Non-pigmented ciliary epithelial cell (primary cell): ENCODE measurements at places on chromosomes 12 and 14.
A peak's percentile ranks its signal among the peaks of the same experiment; 100 is the strongest.

- DNase-seq: no peak
These were observed 8.4 kb downstream of the RNU4-2 start for GRCh38 chr12:120283318-120283717.

- DNase-seq: no peak
These were observed 204.1 kb downstream of the BCL11B start for GRCh38 chr14:99067927-99068326.

DNA sequence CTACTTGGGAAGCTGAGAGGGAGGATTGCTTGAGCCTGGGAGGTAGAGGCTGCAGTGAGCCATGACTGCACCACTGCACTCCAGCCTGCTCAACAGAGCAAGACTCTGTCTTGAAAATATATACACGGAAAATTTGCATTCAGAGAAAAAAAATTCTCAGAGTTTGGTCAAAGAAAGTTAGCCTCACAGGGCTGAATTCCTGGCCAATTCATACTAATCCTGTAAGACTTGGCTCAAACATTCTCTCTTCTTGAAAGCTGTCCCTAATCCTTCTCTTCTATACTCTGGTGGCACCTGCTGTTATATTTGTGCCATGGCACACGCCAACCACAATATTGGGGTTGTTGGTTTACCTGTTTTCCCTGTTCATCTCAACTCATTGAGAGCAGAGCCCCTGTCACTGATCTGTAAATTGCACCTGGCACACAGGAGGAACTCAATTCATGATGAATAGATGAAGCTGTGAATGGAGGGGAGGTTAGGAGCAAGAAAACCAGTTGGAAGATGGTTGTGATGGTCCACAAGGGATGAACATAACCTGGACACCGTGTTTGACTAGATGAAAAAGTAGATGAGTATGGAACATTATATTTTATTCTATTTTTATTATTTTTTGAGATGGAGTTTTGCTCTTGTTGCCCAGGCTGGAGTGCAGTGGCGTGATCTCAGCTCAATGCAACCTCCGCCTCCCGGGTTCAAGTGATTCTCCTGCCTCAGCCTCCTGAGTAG is 36.8 kb upstream of the SPTSSA start:
- DNase-seq: no peak

- no peak for DNase-seq
These were observed 79.8 kb downstream of the SRRM4 start for GRCh38 chr12:119060847-119061796.

- DNase-seq: no peak
These were observed 97.7 kb upstream of the RGS6 start for GRCh38 chr14:71834284-71835204.

- DNase-seq: no peak
These were observed 7.5 kb downstream of the RNF212B start for GRCh38 chr14:23245282-23245681.

- peak; percentile 78 for DNase-seq
These were observed 16.0 kb upstream of the SLC38A2 start for GRCh38 chr12:46388427-46389021.

GRCh38 chr12:115444346-115444745 is 760.4 kb upstream of the TBX3 start:
- DNase-seq: no peak

- no peak for DNase-seq
These were observed 1.2 kb upstream of the TRIM9 start for GRCh38 chr14:51095854-51096823.

DNA sequence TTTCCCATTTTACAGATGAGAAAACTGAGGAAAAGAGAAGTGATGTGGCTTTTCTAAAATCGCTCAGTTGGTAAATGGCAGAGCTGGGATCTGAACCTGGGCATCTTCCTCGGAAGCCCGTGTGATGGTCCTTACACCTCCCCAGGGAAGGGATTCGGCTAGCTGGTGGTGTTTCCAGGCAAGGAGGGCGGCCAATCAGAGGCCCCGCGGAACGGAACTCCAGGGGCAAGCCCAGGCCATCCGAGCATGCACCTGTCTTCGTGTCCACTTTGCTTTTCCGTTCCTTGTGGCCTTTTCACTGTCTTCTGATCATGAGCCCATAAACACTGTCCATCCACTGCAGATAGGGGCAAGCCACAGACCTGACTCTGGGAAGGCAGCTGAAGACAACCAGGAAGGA is 114.8 kb upstream of the TMEM132D start:
- DNase-seq: no peak

- no peak for DNase-seq
These were observed 22.1 kb downstream of the SAMD4A start for GRCh38 chr14:54589076-54589475.

DNA sequence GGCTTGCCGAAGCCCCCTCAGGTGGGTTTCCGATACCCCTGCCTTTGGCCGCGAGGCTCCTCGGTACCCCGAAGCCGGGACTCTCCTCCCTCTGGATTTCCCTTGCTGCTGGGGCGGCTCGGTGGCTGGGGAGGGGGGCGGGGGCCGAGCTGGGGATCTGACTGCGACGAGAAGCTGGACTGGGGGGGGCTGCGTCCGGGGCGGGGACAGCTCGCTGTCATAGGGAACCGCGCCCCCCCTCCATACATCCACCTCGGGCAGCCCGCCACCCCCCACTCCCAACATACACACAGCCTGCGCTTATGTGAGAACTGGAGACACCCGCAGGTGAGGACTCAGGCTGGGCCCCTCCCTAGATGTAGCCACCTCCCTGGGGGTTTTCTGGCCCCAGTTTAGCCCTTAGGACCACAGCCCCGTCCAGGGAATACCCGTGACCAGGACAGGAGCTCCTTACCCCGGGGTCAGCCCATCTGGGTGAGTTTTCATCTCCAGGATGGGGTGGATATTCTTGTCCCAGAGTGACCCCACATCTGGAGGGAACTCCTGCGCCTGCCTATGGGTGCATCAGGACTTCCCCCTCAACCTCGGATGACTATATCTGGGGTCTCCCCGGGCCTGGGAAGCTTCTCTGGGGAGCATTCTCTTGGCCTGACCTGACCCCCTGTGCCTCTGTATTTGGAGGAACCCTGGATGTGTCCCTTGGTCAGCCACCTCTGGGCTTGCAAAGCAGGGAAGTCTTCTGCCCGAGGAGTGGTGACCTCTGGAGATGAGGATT is 687 bp downstream of the ASIC1 start:
- no peak for DNase-seq

DNA sequence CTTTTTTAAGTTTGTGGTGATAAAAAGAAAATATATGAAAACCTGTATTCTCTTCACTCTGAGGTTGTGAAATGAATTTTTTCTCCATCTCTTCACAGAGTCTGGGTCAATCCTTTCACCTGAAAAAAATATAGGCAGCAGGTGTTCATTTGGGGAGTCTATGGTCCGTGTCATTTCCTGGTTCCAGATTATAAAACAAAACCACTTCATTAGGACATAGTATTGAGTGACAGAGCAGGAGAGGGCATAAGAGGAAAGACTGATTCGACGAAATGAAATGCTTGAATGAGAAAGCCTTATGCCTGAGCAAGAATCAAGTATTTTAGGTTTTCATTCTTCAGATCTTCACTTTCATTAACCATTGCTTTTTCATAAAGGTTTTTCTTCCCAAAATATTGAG is 51.8 kb upstream of the NUAK1 start:
- DNase-seq: no peak

DNA sequence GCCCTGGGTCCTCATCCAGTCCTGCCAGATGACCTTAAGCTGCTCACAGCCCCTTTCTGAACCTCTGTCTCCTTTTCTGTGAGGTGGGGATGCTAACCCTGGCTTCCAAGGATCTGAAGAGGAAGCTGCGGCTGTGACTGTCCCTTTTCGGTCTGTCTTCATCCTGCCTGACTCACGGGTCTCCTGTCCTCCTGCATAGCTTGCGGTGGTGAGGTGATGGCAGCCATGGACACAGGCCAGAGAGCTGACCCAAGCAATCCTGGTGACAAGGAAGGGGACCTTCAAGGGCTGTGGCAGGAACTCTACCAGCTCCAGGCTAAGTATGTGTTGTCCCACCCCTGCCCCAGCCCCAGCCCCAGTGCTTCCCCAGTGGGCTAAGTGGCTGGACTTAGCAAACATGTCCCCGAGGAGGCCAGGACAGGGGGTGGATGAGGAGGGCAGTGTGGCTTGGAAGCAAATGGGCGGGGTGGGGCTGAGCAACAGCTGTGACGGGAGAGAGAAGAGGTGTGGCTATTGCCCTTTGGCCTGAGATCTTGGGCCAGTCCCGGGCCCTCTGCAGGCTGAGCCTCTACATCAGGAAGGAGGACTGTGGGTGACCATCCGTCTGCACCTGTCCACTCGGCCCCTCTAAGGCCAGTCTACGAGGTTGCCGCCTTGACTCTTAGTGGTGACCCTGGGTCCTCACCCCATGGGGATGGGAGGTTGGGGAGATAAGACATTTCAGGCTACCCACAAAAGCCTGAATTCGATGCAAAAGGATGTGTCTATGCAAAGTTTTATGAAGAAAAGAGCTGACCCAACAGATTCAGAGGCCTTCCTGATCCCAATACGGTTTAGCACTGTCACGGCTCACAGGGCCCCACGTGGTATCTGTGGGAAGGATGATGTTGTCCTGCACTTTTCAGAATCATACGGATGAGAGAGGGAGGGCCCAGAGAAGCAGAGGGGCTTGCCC is 1.1 kb downstream of the CCDC197 start:
- DNase-seq: no peak

DNA sequence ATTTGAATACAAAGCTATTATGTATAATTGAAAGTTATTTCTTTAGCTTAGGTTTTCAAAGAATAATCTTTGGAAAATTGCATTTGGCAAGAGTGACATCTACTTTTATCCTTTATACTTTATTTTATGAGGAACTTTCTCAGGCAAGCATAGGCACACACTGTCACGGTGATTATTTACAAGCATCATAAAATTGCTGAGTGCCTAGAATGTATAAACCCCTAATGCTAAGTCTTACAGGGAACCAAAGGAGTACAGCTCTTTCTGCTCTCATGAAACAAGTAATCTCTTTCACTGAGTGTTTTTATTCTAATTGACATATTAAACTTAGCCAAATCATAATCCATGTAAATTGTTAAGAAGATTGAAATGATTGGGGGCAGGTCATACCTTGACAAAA is 154.9 kb downstream of the FSCB start:
- no peak for DNase-seq

DNA sequence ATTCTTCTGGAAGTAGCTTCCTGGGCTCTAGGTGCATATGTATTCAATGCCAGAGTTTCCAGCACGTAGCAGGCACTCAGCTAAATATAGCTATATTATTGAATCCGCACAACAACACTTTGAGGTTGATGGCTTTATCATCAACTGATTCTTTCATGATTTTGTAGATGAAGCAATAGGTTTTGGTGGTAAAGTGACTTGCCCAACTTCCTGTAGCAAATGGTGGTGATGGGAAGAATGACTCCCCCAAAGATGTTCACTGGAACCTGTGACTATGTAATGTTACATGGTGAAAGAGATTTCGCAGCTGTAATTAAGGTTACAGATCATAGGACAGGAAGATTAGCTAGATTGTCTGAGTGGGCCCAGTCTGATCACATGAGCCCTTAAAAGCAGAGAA is 3.2 kb downstream of the TDRD9 start:
- DNase-seq: no peak

GRCh38 chr14:60353420-60353819 is 104.4 kb downstream of the PPM1A start:
- DNase-seq: no peak

GRCh38 chr14:77804592-77804991 is 4.7 kb downstream of the ADCK1 start:
- DNase-seq: no peak

- no peak for DNase-seq
These were observed 183.8 kb downstream of the CCDC59 start for GRCh38 chr12:82174383-82174782.

- DNase-seq: no peak
These were observed 2.6 kb downstream of the IFI27L2 start for GRCh38 chr14:94126800-94127199.

DNA sequence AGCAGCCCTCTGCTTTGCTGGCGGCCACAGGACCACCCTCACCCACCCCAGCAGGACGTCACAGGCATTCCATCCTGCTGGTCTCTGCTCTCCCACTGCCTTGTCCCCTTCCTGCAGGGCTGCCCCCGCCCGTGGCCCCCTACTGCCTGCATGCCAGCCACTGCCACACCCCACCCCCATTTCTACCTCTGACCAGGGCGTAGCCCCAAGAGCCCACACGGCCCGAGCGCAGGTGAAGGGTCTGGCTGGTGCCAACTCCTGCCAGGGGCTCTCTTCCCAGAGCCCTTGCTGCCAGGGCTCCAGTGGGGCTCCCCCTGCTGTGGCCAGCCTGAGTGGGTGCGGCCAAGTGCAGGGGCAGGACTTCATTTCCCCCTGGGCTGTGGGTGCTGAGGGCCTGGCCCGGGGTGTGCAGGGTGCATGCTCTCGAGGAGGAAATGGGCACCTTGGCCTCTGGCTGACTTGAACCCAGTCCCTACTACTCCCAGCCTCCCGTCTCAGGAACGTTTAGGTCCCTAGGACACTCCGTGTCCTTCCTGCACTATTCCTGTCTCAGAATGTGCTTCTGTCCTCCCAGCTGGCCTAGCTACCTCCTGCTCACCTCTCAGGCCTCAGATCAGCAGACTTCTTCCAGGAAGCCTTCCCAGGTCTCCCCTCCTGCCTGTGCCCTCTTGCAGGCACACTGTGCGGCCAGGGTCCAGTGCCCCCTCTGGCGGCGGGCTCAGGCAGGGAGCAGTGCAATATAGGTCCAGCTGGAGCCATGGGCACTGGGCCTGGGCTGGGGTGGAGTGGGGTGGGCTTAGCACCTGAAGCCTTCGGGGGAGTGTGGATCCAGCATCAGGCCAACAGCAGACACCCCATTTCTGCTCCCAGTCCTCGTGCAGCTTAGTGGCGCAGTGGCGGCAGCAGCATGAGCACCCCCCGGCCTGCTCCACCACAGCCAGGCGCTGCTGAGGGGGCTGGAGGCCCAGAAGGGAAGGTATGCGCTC is 1.4 kb downstream of the LBHD2 start:
- DNase-seq: no peak

- peak; percentile 13 for DNase-seq
These were observed 12.8 kb downstream of the DIP2B start for GRCh38 chr12:50517421-50518048.

- DNase-seq: no peak
These were observed at the start of gene PTPRO for GRCh38 chr12:15322164-15323061. Gene PTPRO (plus strand): TSS chr12:15322508.

- no peak for DNase-seq
These were observed 7.8 kb downstream of the SLC38A1 start for GRCh38 chr12:46260913-46261476.

DNA sequence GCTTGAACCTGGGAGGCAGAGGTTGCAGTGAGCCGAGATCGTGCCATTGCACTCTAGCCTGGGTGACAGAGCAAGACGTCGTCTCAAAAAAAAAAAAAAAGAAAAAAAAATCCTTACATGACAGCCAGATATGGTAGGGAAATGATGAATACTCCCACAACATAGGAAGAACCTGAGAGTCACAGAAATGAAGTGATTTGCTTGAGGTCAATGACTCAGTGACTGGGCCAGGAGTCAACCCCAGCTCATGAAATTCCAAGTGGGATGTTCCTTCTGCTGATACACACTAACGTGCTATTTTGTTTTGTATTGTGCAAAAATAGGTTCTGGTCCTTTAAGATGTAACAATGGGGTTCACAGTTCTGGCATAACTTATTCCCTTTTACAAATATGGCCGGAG is 9.0 kb downstream of the RHOF start:
- DNase-seq: no peak
